ENCODE measurements at places on chromosomes 1 and 21. TPM values are rescaled to one million over a fixed set of nuclear protein-coding genes. Genes with fewer than 3 reads are reported as not detected.

LIN28A gene
- total RNA-seq = not detected

DNA sequence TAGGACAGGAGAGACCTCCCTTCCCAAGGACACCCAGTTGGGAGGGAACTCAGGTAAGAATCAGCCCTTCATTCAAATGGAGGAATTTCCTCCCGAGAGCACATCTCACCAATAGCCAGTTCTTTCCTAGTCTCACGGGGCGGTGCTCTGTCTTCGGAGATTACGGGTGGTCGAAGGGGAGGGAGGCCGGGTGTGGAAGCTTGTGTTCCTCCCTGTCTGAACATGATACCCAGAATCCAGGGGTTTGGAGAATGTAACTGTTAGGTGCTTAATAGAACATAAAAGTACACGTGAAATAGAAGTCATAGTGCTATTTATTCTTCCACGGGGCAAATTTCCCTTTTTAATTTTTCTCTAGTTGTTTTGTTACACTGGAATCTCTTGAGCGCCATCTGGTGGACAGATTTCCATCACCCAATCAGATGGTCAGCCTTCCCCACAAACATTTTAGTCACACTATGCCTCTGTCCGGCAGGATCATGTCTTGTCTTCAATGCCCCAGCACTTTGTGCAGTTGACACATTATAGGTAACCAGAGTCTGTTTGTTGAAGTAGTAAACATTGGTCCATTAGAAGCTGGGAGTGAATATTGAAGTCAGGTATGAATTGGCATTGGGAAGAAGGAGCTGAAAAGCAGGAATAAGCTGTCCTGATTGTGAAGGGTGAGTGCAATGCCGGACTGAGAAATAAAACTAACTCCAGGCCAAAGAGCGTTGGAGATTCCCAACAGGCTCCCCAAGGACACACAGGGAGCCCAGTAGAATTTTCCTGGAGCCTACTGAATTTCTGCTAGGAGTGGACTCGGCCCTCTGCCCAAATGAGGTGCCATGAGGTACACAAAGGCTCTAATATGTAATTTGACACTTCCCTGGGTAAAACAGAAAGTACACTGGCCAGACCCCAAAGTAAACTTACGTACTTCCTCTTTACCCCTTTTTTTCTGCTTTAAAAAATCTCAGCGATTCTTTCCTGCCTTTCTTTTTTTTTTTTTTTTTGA is 27.6 kb upstream of the ZNF697 start:
- H3K36me3 ChIP-seq = no peaks in the 10 kb centered on the region
- peak; percentile 90 for DNase-seq
- no peaks in the 10 kb centered on the region for H3K4me1 ChIP-seq
- peak overlapping the region; percentile 56 for H3K27ac ChIP-seq
- H3K4me3 ChIP-seq = peak overlapping the region; percentile 18

DNA sequence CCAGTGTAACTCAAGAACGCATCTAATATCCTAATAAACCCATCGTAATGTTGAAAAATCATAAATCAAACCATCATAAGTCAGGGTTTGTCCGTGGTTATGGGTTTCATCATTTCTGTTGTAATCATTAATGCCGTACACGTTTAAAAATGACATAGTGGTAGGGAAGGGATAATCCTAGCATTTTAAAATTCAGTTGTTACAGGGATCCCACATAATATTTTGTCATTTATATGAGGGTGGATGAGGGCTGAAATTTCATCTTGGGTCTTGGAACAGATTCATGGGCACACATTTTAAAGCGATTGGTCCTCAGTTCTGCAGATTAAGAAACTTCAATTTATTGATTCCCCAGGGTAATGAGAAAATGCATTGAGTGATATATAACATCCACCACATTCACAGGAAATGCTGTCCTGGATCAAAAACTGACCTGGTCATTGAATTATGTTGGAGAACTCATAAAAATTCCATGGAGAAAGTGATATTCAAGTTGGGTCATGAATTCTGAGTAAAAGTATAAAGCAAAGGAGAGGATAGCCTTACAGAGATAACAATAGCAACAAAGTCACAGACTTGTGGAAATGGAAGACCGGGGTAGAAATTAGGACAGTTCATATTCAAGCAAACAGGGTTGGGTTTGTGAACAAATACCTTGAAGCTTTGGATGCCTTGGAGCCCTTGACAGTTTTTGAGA is 1527.3 kb upstream of the TPTE start:
- no peaks in the 10 kb centered on the region for H3K36me3 ChIP-seq
- no peak for DNase-seq
- no peaks in the 10 kb centered on the region for H3K27me3 ChIP-seq
- no peak overlapping the region for H3K27ac ChIP-seq
- no peak overlapping the region for H3K4me3 ChIP-seq

DNA sequence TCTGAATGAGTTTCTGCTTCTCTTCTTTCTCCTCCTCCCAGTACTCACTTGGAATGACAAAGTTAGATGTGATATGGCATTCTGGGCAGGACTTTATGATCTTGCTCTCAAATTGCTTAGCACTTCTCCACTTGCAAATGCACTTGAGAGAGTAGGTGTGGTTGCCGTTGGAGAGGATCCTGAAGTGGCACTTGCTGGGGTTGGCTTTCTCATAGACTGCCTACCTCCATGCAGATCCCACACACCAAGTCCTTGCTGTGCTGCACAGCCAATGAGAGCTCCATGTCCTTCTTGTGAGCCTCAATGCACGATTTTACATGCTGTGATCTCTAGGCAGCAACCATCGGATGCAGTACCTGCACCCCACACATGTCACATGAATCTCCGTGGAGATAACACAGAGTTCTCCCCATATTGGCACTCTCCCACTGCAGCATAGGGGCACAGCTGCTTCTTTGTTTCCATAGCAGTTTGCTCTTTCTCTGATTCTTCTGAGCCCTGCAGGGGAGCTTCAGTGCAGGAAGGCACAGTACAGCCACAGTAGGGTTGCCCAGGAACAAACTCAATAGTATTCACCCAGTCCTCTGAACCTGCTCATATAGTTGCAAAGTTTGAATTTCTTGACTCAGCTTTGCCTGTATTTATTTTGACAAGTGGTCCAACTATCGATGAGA is 45.2 kb downstream of the ZNF691 start:
- H3K27ac ChIP-seq = no peak overlapping the region
- no peaks in the 10 kb centered on the region for H3K4me1 ChIP-seq
- no peak for DNase-seq
- H3K27me3 ChIP-seq = no peaks in the 10 kb centered on the region

DNA sequence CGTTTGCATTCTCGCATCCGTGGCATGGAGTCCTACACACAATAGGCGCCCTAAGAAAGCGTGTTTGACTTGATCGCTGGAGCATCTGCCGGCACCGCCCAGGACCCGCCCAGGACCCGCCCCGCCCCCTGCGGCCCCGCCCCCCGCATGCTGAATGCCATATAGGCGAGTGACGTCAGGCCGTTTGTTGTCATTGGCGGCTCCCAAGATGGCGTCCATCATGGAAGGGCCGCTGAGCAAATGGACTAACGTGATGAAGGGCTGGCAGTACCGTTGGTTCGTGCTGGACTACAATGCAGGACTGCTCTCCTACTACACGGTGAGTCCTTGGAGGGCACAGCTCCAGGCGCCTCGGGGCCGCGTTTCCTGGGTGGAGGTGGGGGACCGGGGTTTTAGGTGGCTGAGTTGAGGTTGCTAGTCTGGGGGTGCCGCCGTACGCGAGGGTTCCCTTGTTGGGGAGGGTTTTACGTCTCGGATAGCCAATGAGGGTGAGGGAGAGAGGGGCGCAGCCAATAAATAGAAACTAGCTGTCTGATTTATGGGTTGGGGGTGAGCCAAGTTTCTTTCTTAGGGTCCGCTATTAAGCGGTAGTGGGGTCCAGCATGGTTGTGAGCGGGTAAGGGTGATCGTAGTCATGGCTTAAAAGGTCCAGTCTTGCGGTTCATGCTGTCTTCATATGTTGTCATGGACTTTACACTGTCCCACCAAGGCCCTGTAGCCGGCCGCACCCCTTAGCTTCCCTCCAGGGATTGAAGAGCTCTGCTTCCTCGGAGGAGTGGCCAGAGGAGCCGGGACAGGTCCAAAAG is at the start of gene OSBPL9:
TSS of gene OSBPL9 (plus strand) at position 190 of the 806 bp plus-strand sequence. CDS start at position 209, 19 bp downstream.
- no peaks in the 10 kb centered on the region for H3K27me3 ChIP-seq
- H3K27ac ChIP-seq = peak within 1 kb of the TSS; percentile 98
- H3K4me1 ChIP-seq = no peaks in the 10 kb centered on the region
- H3K36me3 ChIP-seq = no peaks in the 10 kb centered on the region
- DNase-seq = peak; percentile 93

GRCh38 chr1:100265562-100265930 is 470 bp upstream of the RTCA start:
- no peaks in the 10 kb centered on the region for H3K4me1 ChIP-seq
- no peak for DNase-seq
- H3K27me3 ChIP-seq = no peaks in the 10 kb centered on the region
- H3K36me3 ChIP-seq = no peaks in the 10 kb centered on the region
- H3K4me3 ChIP-seq = peak overlapping the region; percentile 99

GRCh38 chr1:108057541-108057940 is 92.6 kb upstream of the VAV3 start:
- H3K27me3 ChIP-seq = no peaks in the 10 kb centered on the region
- DNase-seq = no peak
- H3K36me3 ChIP-seq = no peaks in the 10 kb centered on the region
- H3K4me1 ChIP-seq = no peaks in the 10 kb centered on the region

- no peak for DNase-seq
- H3K4me3 ChIP-seq = no peak overlapping the region
- no peaks in the 10 kb centered on the region for H3K36me3 ChIP-seq
- H3K4me1 ChIP-seq = no peaks in the 10 kb centered on the region
Observed at GRCh38 chr1:162353702-162354101, 23.0 kb downstream of the SPATA46 start.

GRCh38 chr1:178724728-178725465 is at the start of gene RALGPS2:
Gene RALGPS2, plus strand, starts transcription at chr1:178725244. Its CDS starts 51,521 bp downstream, at chr1:178776765.
- H3K36me3 ChIP-seq = no peaks in the 10 kb centered on the region
- H3K27ac ChIP-seq = peak within 1 kb of the TSS; percentile 84
- peak within 1 kb of the TSS; percentile 60 for H3K4me3 ChIP-seq
- H3K4me1 ChIP-seq = no peaks in the 10 kb centered on the region

- no peaks in the 10 kb centered on the region for H3K4me1 ChIP-seq
- no peak overlapping the region for H3K4me3 ChIP-seq
- no peaks in the 10 kb centered on the region for H3K27me3 ChIP-seq
- no peak overlapping the region for H3K27ac ChIP-seq
- no peaks in the 10 kb centered on the region for H3K36me3 ChIP-seq
Observed at GRCh38 chr1:219581344-219581743, 31.6 kb downstream of the ZC3H11B start.

GRCh38 chr1:163439471-163439870 is 117.7 kb downstream of the NUF2 start:
- H3K4me1 ChIP-seq = no peaks in the 10 kb centered on the region
- no peaks in the 10 kb centered on the region for H3K27me3 ChIP-seq
- H3K4me3 ChIP-seq = no peak overlapping the region
- H3K27ac ChIP-seq = no peak overlapping the region

- no peak overlapping the region for H3K27ac ChIP-seq
- no peaks in the 10 kb centered on the region for H3K27me3 ChIP-seq
- no peak for DNase-seq
- H3K4me1 ChIP-seq = no peaks in the 10 kb centered on the region
- no peaks in the 10 kb centered on the region for H3K36me3 ChIP-seq
Observed at GRCh38 chr1:30762152-30762929, 4.8 kb upstream of the LAPTM5 start.

GRCh38 chr1:192844360-192844759 is 35.5 kb downstream of the RGS2 start:
- no peak for DNase-seq
- no peaks in the 10 kb centered on the region for H3K36me3 ChIP-seq
- no peak overlapping the region for H3K27ac ChIP-seq

DNA sequence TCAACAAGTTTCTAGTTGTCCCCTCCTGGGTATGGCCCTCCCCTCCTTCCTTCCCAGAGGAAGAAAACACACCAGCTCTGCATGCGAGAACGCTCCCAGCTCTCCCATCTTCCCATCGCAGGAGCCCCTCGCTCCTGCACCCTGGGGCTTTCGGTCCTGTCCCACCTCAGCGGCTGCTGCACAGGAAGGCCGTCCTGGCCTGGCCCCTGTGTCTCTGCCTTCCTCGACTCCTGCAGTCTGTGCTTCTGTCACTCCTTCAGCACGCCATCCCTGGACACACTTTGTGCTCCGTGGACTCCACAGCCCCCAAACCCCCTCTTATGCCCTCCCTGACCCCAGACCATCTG is 23.2 kb downstream of the KRTAP10-1 start:
- no peak overlapping the region for H3K27ac ChIP-seq
- H3K36me3 ChIP-seq = no peaks in the 10 kb centered on the region
- no peaks in the 10 kb centered on the region for H3K27me3 ChIP-seq
- DNase-seq = no peak

- no peaks in the 10 kb centered on the region for H3K36me3 ChIP-seq
- no peaks in the 10 kb centered on the region for H3K27me3 ChIP-seq
- no peak overlapping the region for H3K4me3 ChIP-seq
Observed at GRCh38 chr1:227451954-227452353, 111.4 kb upstream of the ZNF678 start.

DNA sequence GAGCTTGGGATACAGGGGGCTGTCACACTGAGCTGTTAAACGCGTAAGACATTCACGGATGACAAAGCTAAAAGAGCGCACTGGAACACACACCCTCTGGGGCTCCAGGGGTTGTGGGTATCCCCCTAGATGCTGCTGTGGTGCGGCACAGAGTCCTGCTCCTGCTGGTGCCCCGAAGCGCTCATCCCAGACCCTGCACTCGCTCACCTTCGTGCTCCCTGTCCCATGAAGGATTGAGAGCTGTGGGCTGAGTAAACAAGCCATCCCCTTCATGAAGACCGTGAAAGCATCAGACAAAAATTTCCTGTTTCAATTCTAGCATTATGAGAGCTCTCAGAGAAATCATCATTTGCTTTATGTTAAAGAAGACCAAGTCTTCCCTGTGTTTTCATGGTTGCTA is 463.5 kb upstream of the ADGRL2 start:
- H3K36me3 ChIP-seq = no peaks in the 10 kb centered on the region
- no peak overlapping the region for H3K4me3 ChIP-seq
- H3K27me3 ChIP-seq = no peaks in the 10 kb centered on the region
- no peak for DNase-seq
- no peaks in the 10 kb centered on the region for H3K4me1 ChIP-seq
- H3K27ac ChIP-seq = no peak overlapping the region

GRCh38 chr1:17232759-17233661 is 15.9 kb upstream of the PADI3 start:
- H3K27ac ChIP-seq = no peak overlapping the region
- no peaks in the 10 kb centered on the region for H3K4me1 ChIP-seq
- no peaks in the 10 kb centered on the region for H3K36me3 ChIP-seq
- no peak overlapping the region for H3K4me3 ChIP-seq

DNA sequence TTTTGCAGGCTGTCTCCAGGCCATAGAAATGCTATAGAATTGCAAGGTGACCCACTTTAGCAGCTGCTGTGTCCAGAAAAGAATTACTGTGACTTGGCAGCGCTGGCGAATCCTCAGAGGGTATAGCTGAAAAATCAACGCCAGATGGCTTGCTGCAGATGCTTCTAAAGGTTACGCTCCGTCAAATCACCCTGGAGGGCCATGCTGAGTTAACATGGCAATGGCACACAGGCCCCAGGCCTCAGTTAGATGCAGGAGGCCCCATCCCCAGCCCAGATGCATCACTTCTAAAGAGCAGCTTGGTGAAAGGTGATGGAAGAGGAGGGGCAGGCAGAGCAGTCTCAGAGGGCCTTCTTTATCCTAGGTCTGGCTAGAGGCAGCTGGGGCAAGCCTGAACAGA is 18.0 kb downstream of the KIAA1614 start:
- no peaks in the 10 kb centered on the region for H3K36me3 ChIP-seq
- no peak overlapping the region for H3K27ac ChIP-seq
- H3K4me3 ChIP-seq = no peak overlapping the region
- peaks cover 18% of the 10 kb centered on the region for H3K4me1 ChIP-seq
- no peak for DNase-seq
- H3K27me3 ChIP-seq = no peaks in the 10 kb centered on the region

GRCh38 chr1:53754484-53755312 is 15.7 kb upstream of the GLIS1 start:
- no peaks in the 10 kb centered on the region for H3K27me3 ChIP-seq
- H3K4me1 ChIP-seq = no peaks in the 10 kb centered on the region
- H3K4me3 ChIP-seq = no peak overlapping the region
- DNase-seq = no peak
- no peaks in the 10 kb centered on the region for H3K36me3 ChIP-seq
- no peak overlapping the region for H3K27ac ChIP-seq
